Naive thymus-derived CD4-positive, alpha-beta T cell (primary cell): ENCODE measurements at places on chromosomes 3 and 15. TPM values are rescaled to one million over a fixed set of nuclear protein-coding genes. Genes with fewer than 3 reads are reported as not detected.

DNA sequence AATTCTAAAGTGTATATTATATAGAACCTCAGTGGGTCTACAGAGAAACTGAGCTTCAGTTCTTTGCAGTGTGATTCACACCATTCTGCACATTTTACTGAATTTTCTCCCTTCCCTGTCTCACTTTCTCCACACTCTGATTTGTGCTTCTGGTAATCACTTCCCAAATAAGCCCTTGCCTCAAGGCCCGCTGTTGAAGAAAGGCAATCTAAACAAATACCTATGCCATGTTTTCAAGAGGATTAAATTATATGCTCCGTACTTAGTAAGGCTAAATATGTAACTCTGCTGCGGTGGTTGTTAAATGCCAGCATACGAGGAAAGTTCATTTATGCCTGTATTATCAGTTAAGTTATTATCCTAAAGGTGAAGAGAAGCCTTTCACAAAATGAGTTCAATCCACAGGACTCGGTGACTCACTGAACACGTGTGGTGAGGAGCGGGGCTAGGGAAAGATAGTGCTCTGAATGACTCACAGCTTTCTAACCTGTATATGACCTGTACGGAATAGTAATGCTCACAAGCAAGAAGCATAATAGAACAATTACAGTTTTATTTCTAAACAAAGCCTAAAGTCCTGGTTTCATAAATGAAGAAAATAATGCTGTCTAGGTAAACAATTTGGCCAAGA is 25.1 kb downstream of the CNTN6 start:
- H3K36me3 ChIP-seq: no peaks in the 10 kb centered on the region
- DNase-seq: no peak
- H3K4me3 ChIP-seq: no peak overlapping the region

DNA sequence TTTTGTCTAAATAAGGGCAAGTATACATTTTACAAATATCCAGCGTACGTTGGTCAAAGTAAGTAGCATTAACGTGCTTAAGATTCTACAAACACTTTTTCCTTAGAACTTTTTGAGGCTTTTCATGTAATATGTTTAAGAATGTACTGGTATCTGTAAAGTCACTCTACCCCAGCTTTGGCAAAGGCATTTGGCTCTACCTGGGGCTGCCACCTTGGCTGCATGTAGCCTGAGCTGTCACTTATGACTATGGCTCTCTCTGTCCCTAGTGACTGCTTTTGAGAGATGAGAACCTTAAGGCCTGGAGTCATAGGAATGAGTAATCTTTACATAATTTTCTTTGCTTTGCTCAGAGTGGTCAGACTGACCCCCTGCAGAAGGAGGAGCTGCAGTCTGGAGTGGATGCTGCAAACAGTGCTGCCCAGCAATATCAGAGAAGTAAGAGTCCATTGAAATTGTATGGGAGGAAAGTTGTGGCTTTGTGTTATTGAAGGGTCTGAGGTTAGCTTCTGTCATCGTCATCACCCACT is 61.2 kb downstream of the IQGAP1 start:
- no peaks in the 10 kb centered on the region for H3K4me1 ChIP-seq
- H3K4me3 ChIP-seq: no peak overlapping the region
- no peak overlapping the region for H3K27ac ChIP-seq
- H3K27me3 ChIP-seq: no peaks in the 10 kb centered on the region
- peaks cover 63% of the 10 kb centered on the region for H3K36me3 ChIP-seq

DNA sequence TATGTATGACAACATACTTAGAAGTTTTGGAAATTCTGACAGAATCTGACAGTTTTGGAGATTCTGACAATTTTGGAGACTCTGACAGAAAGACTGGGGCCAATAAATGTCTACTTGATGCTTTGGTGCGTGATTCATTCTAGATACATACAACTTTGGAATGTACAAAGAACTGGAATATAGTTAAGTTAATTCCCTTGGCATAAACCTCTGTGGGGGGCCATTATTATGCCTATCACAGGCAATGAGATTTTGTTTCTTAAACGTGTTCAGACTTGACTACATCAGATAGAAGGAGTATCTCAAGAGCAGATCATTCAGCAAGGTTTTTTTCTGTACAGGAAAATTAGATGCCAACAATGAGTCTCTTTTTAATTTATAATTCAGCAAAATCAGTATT is 617.6 kb upstream of the ZNF717 start:
- H3K27me3 ChIP-seq: no peaks in the 10 kb centered on the region
- H3K4me1 ChIP-seq: no peaks in the 10 kb centered on the region
- H3K4me3 ChIP-seq: no peak overlapping the region
- no peak for DNase-seq
- H3K27ac ChIP-seq: no peak overlapping the region

DNA sequence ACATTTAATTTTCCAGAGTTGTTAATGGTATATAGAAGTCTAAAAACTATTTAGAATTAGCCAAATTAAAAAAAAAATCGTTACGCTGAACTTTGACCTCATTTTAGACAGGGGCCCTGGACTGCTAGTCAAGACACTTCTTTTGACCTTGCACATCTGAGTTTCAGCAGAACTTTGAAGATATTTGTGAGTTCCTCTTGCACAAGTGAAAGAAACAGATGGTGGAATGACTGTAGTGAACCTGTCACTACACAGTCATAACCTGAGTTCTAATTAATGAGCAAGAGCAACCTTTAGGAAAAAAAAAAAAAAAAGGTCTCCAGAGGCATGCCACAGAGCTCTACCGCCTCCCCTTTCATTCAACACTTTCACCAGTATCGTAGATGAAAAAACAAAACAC is 5.3 kb downstream of the MYO5C start:
- no peak for DNase-seq
- H3K27ac ChIP-seq: no peak overlapping the region
- H3K4me1 ChIP-seq: no peaks in the 10 kb centered on the region
- peaks cover 5% of the 10 kb centered on the region for H3K27me3 ChIP-seq
- H3K4me3 ChIP-seq: no peak overlapping the region
- H3K36me3 ChIP-seq: no peaks in the 10 kb centered on the region

GRCh38 chr3:70744536-70744935 is 432.1 kb upstream of the MDFIC2 start:
- no peaks in the 10 kb centered on the region for H3K4me1 ChIP-seq
- H3K27me3 ChIP-seq: no peaks in the 10 kb centered on the region
- H3K4me3 ChIP-seq: no peak overlapping the region
- no peaks in the 10 kb centered on the region for H3K36me3 ChIP-seq
- DNase-seq: no peak

Gene FSTL1
- total RNA-seq: 0.20 TPM
